ENCODE measurements at places on chromosomes 16 and 17.

- DNase-seq: no peak
Observed at GRCh38 chr16:13061691-13062090, 160.3 kb downstream of the SHISA9 start.

GRCh38 chr17:58398574-58399266 lies 18.6 kb downstream of the RNF43 start:
- DNase-seq: no peak

DNA sequence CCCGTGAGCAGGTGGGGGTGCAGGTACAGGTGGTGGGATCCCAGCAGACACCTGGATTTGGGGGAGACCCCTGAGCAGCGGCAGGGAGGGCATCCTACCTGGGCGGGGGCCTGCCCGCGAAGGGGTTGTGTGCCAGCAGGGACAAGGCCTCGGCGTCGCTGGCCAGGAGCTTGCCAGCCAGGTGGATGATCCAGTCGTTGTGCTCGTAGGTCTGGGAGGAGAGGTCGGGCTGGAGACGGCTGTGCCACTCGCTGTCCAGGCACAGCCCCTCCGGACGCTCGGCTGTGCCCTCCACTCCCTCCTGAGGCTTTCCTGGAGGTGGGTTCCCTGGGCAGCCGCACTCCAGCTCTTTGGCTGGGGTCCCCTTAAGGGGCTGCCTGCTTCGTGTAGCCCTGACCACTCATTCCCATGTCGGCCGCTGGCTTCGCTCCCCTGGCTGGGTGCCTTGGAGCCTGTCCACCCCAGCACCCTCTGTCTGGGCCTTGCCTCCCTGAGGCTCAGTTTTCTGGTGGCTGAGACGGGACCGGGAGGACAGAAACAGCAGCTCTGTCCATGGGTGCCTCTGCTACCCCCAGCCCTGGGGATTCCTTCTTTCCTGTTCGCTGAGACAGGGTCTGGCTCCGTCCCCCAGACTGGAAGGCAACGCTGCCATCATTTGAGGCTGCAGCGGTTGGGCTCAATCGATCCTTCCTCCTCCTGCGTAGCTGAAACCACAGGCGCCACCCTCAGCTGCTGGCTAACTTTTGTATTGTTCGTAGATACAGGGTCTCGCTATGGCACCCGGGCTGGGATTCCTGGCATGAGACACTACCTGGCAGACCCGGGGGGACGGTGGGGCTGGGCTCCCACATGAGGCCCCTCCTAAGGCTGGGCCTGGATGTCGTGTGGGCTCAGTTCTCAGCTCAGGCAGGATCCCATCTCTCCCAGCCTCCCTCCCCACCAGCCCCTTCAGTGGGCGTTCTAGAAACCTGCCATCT lies 68.6 kb upstream of the GNG13 start:
- DNase-seq: no peak

- peak; percentile 97 for DNase-seq
Observed at GRCh38 chr17:5486206-5487124, at the start of gene MIS12. TSS of gene MIS12 (plus strand) at chr17:5486566. CDS start at chr17:5488863, 2,297 bp downstream.

DNA sequence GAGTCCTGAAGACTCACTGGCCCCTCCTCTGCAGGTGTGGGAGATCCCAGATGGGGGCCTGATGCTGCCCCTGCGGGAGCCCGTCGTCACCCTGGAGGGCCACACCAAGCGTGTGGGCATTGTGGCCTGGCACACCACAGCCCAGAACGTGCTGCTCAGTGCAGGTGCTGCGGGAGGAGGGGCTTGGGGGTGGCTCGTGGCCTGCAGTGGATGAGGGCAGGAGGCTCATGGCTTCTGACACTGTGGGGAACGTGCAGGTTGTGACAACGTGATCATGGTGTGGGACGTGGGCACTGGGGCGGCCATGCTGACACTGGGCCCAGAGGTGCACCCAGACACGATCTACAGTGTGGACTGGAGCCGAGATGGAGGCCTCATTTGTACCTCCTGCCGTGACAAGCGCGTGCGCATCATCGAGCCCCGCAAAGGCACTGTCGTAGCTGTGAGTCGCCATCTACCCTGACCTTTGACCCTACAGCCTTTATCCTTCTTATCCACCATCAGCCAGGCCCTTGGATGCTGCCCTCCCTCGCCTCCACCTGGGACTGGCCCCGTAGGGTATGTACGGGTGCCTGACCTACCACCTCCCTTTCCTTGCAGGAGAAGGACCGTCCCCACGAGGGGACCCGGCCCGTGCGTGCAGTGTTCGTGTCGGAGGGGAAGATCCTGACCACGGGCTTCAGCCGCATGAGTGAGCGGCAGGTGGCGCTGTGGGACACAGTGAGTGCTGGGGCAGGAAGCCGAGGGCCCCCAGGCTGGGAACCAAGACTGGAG lies 3.6 kb downstream of the CORO1A start:
- no peak for DNase-seq

DNA sequence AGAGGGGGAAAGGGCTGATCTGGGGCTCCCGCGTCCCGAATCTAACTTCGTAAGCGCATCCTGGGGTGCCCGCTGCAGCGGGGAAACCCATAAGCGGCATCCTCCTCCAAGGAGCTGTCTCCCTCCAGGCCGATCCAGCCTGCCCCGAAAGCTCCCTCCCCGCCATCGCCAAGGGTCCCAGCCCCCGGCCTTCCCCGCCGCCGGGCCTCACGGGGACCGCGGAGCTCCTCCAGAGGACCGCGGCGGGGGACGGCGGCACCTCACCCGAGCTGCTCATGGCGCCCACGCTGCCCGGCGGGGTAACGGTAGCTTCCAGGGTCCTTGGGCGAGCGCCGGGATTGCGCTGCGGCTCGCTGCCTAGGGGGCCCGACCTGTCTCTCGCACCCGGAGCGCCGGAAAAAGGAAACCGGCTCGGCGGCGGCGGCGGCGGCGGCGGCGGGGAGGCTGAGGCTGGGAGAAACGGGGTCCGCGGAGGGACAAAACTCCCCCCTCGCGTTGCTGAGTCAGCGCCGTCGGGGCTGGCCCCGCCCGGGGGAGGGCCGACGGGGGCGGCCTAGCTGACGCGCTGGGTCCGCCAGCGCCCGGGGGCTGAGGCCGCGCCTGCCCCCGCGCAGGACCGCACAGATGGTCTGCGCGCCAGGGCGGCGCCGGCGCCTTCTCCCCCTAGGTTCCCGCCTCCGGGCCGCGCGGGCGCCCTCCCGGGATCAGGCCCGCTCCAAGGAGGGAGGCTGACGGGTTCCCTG lies at the start of gene BLMH:
TSS of gene BLMH (minus strand) at position 402 of the 743 bp plus-strand sequence. CDS start at position 277, 125 bp downstream.
- DNase-seq: no peak
